ENCODE measurements at places on chromosomes 3 and 15.

DNA sequence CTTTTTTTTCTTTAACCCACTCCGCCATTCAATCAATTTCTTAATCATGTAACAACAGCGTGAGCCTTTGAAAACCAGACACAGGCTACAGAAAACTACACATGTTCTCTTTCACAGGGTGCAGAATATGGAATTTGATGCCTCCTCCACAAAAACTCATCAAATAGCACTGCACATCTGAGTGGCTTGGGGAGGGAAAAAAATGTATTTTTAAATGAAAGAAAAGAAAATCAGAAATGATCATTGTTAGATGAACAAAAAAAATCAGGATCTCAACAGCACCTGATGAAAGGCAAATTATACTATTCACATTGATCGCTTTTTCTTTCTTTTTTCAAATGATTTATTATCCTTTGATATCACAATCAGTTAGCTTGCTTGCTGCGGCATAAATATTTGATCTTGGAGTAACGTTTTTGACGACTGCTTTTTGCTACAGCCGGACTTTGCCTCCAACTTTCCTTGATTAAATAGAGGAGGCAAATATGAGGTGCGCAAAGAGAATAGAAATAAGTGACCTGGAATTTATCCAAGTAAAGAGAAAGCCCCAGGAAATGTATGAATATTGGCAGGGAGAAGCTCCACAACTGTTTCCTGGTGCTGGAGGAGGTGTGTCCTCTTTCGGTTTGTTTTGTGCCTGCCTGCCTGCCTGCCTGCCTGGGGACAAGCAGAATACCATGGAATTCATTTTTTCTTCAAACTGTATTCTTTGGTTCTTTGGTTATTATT, 63.1 kb downstream of the EDEM1 start:
- DNase-seq, result peak; percentile 11

GRCh38 chr3:113234028-113234427, 22.7 kb downstream of the BOC start:
- no peak for DNase-seq

GRCh38 chr15:35127717-35128116, 42.6 kb upstream of the NANOGP8 start:
- DNase-seq, result no peak

GRCh38 chr3:43627360-43627759, 5.5 kb upstream of the ANO10 start:
- no peak for DNase-seq

DNA sequence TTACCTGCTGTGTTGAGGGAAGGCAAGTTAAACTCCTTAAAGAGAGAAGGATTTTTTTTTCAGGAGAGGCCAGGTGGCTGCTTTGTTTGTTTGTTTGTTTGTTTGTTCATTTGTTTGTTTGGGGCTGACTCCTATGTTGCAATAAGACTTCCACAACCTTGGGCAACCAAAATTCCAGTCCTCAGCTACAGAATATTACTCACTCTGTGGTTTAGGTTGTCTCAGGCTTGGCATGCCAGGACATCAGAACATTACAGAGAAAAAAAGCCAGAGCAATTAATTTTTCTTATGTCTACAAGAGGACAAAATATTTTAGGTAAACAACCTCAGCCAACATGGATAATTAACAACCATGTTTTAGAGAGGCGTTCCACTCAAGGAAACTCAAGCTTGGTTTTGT, 156.7 kb upstream of the ATP11B start:
- no peak for DNase-seq

DNA sequence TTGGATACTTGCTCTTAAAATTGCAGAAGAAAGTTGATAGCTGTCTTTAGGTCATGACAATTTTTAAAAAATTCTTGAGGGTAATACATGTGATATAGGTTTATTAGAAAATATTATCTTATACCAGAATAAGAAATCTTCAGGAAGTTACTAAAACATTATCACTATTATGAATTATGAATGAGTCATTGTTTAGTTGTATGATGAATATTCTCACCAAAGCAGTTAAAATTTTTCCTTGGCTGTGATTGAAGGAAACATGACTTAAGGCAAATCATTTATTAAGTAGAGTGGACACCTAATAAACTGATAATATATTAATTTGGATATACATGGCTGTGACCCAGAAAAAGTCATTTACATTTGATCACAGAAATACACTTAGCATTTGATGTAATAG, 30.1 kb downstream of the APPL1 start:
- DNase-seq, result no peak

DNA sequence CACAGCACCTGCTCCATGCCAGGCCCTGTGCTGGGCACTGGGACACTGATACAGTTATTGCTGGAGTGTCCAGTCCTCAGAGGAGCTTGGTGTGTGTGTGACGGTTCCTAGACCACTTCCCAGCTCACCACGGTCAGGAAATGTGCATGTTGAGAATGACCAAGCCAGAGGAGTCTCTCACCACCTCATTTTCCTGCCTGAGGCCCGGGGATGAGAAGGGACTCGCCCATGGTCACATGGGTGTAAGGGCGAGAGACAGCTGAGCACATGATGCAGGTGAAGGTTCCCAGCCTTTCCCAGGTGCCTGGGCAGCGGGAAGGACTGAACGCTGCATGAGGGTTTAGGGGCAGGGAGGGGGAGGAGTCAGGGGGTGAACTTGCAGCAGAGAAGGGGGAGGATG, 180.9 kb upstream of the TLE3 start:
- DNase-seq, result no peak

- no peak for DNase-seq
These were observed 479.1 kb downstream of the ZBBX start for GRCh38 chr3:166900866-166901577.

DNA sequence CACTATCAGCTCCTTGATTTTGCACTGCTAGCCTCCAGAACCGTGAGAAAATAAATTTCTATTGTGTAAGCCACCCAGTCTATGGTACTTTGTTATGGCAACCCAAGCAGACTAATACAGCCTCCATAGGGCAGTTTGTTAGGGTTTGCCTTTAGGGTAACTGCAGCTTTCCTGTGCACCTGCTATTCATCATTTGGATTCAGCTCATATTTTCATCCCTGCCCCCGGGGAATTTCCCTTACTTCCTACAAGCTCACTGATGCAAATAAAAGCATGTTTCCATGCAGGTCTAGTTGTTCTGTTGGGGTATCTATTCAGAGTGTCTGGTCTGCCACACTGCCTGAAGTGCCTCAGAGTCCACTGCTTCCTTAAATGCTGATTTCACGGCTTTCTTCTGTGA, 48.6 kb upstream of the ATOSA start:
- no peak for DNase-seq

GRCh38 chr3:79672075-79672474, 95.7 kb downstream of the ROBO1 start:
- DNase-seq, result no peak

GRCh38 chr3:77513542-77513941, 473.6 kb downstream of the ROBO2 start:
- DNase-seq, result peak; percentile 84

DNA sequence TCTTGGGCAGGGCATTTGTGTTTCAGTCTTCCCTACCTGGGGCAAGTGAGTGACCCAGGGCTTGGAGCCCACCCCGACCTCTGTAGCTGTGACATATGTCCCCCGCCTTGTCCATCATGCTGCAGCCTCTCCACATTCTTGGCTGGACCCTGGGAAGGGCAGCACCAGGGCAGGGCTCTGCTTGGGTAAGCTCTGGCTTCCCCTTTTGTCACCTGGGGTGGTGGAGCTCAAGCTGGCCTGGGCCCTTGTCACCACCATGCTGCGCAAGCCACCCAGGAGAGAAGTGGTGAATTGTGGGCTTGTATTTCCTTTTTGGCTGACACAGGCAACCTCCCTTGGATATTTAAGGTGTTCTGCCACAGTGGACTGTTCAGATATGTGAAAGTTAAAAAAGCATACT, 29.3 kb downstream of the SPSB4 start:
- DNase-seq, result no peak

Measured in fibroblast of skin of scalp (primary cell).